Common myeloid progenitor, CD34-positive (primary cell): ENCODE measurements at places on chromosomes 6 and 20.

DNA sequence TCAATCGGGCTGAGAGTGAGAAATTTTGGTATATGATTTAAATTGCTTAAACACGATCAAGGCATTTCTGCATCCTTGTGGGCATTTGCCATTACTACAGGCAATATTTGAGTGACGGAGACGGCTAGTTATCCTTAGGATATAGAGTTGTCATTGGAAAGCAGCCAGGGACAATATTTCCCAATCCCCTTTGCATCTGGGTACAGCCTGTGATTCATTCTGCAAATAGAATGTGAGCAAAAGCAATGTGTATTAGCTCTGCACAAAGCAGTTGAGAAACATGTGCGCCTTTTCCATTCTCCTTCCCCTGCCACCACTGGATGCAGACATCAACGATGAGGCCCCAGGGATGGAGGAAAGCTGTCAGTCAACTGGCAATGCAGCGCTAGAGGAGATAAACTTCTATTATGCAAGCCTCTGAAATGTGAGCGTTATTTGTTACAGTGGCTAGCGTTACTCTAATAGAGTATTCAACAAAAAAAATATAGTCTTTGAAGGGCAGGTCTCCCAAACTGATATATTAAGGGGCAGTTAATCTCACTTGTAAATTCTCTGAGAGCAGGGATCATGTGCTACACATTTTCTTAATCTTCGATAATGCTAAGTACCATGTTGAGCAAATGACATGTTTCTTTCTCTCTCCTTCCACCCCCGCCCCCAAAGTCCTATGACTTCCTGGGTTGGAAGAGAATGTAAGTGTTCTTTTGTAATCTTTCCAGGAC is 37.1 kb upstream of the NCOA3 start:
- no peak for DNase-seq

GRCh38 chr6:52305948-52306767 is 21.6 kb upstream of the MCM3 start:
- no peak for DNase-seq

DNA sequence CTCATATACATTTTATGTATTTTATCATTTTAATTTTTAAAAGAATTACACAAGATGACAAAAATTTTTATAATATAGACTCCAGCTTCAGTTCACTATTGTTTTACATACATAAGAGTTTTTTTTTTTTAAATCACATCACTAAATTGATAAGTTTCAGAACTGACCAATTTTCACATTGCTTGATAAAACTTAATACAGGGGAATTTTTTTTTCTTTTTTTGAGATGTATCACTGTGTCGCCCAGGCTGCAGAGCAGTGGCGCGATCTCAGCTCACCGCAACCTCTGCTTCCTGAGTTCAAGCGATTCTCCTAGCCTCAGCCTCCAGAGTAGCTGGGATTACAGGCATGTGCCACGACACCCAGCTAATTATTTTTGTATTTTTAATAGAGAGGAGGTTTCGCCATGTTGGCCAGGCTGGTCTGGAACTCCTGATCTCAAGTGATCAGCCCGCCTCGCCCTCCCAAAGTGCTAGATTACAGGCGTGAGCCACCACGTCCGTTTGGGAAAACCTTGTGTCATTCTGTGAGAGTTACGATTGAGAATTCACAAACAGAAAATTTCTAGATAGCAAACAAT is 36.6 kb upstream of the BTN3A2 start:
- DNase-seq, result peak; percentile 64

DNA sequence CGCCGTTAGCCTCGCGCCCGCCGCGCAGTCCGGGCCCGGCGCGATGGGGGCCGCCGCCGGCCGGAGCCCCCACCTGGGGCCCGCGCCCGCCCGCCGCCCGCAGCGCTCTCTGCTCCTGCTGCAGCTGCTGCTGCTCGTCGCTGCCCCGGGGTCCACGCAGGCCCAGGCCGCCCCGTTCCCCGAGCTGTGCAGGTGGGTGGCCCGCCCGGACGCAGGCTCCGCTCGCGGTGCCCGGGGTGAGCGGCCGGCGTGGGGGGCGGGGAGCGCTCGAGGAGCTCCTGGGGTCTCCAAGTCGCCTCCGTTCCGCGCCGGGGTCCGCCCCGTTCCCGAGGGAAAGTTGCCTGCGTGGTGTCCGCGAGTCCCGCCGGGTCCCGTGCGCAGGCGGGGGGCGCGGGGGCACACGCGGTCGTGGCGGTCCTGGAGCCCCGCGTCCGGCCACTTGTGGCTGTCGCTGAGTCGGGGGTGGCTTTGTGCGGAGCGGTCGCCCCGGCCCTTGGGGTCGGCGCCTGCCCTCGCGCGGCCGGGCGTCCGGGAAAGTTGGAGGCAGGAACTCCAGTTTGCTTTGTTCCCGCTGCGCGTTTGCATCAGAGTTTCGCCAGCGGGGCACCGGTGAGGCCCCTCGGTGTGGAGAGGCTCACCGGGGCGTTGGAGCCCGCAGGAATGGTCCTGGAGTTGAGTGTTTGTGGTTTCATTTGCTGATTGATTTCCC is 476 bp downstream of the IGF2R start:
- DNase-seq, result no peak

DNA sequence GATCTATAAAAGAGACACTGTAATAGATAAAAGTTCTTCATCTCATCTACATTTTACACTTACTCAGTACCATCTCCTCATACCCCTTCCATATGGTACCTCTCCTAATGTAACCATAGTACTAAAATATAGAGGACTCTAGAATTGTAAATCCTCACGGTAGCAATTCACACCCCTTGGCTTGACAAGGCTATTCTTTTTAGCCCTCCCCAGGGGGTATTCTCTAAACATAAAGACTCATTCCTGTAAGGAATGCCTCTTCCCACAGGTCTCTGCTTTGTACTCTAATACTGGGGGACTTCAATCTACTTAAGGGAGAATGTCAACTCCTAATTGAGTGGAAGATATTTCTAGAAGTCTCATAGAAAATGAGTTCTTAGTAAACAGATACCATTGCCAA is 85.9 kb downstream of the VIP start:
- DNase-seq, result no peak

GRCh38 chr6:168999392-168999791 is 254.3 kb downstream of the THBS2 start:
- DNase-seq, result no peak

GRCh38 chr20:22861231-22861980 is 173.7 kb upstream of the SSTR4 start:
- no peak for DNase-seq

DNA sequence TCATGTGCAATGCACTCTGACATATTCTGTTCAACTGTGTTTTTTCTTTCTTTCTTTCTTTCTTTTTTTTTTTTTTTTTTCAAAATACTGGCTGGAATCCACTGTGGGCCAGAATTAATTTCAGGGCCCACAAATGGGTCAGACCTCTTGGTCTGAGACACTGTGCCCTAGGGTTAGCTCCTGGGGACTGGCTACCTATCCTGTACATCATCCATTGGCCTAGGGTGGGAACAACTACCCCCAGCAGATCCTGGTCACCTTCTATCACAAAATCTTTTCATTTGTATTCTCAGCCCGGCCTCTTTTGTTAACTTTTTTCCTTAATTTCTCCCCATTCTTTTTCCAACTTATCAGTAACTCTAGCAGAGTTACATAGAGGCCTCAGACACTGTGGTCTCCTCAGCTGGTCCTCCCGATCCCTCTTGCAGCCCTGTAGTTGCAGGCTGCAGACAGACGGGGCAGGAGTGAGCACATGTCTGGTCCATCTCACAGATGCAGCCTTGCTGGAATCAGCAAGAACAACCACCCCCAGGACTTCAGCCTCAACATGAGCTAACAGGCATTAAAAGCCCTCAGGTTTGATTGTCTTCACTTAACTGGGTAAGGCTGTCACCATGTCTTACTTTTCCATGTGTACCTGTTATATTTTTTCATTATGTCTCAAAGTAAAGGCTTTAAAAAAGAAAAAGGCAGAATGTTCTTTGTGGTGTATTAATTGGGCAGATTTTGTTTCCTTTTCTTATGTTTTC is 41.3 kb downstream of the TXLNB start:
- DNase-seq, result peak; percentile 45

- no peak for DNase-seq
These were observed 371.9 kb downstream of the ZFAND3 start for GRCh38 chr6:38191418-38191817.

DNA sequence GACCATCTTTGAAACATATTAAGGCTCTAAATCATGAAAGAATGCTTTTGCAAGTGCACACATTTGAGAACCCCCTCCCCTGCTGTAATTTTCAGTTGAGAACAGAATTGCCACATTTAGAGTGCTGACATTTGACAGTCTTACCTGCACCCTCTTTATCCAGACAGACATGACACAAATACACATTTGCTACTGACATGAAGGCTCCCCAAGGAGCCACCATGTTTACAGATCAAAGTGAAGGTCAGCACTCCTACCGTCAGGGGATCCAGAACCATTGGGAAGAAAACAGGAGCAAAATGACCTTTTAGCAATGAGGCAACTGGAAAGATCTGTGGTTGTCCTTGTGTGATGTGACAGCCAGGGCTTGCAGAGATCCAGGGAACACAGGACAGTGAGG is 315.4 kb upstream of the CNR1 start:
- no peak for DNase-seq
